ENCODE measurements at places on chromosomes 1 and 21.

GRCh38 chr1:192529031-192529755 is 46.4 kb upstream of the RGS1 start:
- no peak for DNase-seq

DNA sequence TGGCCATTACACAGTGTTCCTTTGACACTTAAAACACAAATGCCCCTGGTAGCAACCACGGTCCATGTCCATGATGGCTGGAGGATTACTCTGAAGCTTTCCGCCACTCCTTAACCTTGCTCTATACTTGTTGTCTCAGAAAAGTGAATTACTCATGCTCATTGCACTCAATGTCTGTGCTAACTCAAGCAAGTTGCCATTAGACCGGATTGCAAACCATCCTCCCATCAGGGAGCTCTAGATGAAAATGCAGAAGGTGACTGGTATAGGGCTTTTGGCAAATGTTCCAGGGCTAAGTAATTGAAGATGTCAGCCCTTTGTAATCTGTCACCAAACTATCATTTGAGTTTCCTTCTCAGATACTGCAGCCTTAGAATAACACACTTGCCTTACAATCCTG is 1288.3 kb upstream of the B3GALT2 start:
- DNase-seq = no peak

- no peak for DNase-seq
These were observed 28.8 kb downstream of the PIK3C2B start for GRCh38 chr1:204465546-204466415.

DNA sequence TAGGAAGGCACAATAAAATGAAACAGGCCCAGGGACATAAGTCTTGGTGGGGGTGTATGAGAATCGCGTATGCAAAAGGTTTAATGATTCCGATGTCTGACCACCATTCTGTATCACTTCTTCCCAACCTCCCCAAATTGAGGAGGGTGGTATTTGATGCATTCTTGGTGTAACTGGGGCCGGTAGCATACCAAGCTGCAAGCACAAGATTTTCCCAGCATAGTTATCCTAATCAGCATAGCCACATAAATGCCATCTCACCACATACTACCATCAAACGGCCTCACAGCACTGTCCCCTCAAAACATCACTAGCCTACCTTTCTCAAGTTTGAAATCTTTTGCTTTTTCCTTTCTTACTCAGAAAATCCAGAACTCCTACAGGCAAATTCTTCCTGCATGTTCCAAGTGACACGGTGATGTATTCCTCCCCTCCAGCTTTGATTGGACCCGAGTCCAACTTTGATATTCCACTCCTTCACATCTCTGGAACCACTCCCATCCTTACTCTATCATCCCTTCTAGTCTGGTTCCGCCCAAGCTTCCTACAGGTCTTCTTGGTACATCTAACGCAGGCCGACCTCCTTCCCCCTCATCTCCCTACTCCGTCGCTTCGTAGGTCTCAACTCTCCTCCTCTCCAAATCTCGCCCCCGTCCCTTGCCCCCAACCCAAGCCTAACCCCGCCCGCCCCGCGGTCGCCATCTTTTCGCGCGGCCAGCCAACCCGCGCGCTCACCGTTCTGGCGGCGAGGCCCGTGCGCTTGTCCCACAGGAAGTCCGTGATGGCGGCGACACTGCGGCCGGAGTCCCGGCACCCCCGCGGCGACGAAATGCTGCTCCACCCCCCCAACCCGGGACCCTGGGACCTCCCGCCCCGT is 600 bp downstream of the CLK2 start:
- DNase-seq = peak; percentile 64

- no peak for DNase-seq
These were observed 5.1 kb downstream of the KRTAP22-1 start for GRCh38 chr21:30605968-30606367.

- no peak for DNase-seq
These were observed 160.2 kb downstream of the NTMT2 start for GRCh38 chr1:170305777-170306512.

- no peak for DNase-seq
These were observed 22.8 kb downstream of the HFM1 start for GRCh38 chr1:91381844-91382243.

GRCh38 chr1:30325085-30325935 is 398.1 kb downstream of the MATN1 start:
- DNase-seq = no peak

- DNase-seq = no peak
These were observed 310.9 kb downstream of the NTNG1 start for GRCh38 chr1:107451715-107452114.

GRCh38 chr1:194071205-194071604 is 884.8 kb upstream of the B3GALT2 start:
- DNase-seq = no peak

DNA sequence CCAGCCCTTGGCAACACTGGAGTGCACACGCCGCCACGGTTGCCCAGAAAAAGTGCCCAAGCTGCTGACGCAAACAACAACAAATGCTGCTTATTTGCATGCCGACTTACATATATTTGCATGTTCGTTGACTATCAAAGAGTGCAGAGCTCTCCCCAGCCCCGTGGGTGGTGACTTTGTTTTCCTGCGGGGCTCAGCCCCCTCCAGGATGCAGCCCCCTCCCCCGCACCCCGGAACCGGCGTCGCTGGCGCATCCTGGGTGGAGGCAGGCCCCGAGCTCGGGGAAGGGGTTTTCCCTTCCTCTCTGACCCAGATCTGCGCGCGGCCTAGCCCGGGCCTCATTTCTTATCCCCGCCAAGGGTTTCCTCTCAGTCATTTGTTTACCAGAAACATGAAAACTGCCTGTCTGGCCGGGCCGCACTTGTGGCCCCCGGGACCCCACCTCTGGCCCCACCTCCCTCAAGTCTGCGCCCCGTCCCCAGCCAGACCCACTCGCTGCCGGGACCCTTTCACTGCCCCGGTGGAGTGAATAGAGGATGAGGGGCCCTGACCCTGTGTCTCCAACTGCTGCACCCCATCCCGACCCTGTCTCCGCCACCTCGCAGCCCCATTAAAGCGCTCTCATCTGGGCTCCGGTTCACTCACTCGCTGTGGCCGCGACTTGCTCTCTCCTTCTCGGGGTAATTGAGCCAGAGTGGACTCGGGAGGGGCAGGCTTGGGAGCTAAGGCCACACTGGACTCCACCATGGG is 5.5 kb downstream of the TNFRSF25 start:
- peak; percentile 76 for DNase-seq

GRCh38 chr1:92219028-92219427 is 1.3 kb downstream of the C1orf146 start:
- DNase-seq = no peak

DNA sequence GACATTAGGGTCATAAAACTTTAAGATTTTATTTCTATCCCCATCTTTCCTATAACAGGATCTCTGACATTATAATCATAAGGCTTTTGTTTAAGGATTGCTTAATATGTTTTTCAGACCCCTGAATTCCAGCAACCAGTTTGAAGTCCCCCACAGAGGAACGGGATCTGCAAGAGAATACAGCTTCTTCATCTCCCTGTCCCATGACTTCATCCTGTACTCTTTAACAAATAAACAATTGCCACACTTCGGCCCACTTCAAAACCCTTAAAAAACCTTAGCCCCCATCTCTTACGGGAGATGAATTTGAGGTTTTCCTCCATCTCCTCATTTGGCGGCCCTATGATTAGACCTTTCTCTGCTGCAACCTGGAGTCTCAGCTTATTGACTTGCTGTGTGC is 35.8 kb downstream of the TESK2 start:
- DNase-seq = no peak

GRCh38 chr1:71668065-71668464 is 587.2 kb upstream of the ZRANB2 start:
- DNase-seq = no peak

GRCh38 chr1:25186161-25187007 is 45.9 kb downstream of the SYF2 start:
- DNase-seq = no peak

GRCh38 chr1:18840145-18840544 is 19.3 kb downstream of the TAS1R2 start:
- no peak for DNase-seq

- peak; percentile 52 for DNase-seq
These were observed 182.2 kb downstream of the DHRS3 start for GRCh38 chr1:12435639-12436344.

DNA sequence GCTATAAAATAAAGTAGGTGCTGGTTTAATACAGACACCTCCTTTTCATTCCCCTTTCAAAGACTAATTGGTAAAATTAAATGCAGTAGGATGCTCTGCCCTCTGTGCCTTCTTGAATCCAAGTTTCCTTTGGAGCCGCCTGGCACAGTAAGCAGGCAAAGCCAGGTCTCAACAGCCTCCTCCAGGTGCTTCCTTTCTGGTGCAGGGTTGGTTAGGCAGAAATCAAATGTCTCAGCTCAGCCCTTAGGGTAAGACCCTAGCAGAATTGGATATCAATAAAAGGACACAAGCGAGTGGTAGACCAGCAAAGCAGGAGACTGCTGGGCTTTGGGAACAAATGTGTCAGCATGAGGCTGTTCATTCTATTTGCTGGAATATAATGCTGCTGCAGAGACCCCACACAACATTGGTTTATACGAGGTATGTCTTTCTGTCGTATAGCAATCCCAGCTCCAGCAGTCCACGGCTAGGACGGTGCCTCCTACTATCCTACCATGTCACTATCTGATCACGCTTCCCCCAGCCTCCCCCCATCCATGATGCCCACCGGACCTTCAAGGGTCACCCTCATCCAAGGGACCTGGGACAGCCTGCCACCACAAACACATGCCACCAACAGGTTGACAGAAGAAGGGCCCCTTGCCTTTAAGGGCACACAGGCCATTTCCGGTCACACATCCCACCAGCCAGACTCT is 58.4 kb downstream of the CAPN2 start:
- DNase-seq = no peak

GRCh38 chr1:210814382-210815123 is 319.4 kb downstream of the KCNH1 start:
- no peak for DNase-seq

GRCh38 chr21:28636752-28637691 is 355.7 kb downstream of the LTN1 start:
- DNase-seq = no peak

DNA sequence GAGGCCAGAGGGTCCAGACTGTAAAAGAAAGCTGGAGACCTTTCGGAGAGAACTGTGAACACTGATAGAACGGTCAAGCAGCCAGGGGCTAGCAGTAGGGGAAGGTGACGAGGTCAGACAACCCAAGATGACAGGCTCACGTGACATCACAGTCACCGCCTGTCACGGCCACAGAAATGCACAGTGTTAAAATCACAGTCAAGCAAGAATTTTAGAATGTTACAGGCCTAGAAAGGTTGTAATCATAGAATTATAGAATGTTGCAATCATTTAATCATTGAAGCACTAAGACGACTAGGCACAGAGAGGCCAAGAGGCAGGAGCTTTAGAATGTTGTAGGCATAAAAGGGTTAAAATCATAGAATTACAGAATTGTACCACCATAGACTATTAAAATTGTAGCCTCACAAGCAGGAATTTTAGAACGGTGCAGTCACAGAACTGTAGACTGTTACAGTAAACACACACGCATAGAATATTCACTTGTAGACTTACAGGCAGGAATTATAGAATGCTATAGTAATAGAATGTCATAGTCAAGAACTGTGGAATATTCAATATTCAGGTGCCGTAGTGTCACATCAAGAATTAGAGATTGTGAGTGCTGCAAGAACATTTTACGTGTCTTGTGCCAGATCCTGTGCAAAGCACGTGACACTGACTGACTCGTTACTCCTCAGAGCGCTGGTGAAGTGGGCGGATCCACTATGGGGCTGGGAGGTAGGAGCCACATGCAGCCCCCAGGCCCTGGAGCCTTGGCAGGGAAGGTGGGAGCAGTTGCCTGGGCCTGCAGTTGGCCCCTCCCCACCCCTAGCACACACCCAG is 118.1 kb downstream of the EPHB2 start:
- no peak for DNase-seq

- DNase-seq = no peak
These were observed 119.2 kb downstream of the ITSN1 start for GRCh38 chr21:33761441-33762036.

DNA sequence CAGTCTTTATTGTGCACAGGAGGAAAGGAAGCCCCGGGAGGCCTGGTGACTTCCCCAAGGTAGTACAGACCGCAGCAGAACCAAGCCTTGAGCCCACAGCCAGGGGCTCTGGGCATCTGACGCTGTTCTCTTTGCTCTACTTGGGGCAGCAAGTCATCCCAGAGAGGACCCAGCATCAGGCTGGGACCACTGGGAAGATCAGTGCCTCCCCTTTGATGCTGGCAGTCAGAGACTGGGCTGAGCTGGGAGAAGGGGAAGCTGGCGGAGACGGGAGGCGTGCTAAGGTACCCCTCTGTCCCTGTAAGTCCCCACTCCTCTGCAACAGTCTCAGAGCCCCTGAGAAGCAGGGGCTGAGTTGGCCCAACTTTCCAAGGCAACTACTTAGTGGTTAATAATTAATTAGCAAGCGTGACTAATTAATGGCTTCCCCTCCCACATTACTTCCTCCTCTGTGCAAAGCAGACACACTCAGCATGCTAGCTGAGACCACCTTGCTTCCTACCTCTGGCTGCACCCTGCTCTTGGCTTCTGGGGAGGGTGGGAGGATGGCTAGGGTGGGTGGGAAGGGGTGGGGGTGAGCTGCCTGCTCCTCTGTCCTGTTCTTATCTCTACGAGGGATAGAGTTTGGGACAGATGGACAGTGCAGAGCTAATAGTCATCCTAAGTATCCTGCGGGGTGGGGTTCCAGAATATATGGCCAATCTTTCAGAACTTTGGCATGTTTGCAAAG is 1.3 kb downstream of the INAVA start:
- DNase-seq = no peak

DNA sequence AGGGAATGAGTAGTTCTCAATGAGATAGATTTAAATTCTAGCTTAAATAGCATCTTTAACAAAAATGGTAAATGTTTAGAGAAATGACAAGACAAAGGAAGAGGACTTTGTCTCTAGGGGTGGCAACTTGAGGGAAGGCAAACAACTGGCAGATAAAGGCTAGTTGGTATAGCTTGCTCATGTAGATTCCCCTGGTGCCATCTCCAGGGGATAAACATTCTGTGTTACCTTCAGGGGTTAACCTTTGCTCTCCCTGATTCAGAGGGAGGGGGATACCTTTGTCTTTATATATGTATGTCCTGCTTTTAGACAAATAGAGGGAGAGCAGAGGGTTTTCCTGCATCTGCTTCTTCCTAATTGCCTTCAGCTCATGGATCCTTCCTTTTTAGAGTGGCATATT is 153.7 kb upstream of the L1TD1 start:
- no peak for DNase-seq

GRCh38 chr21:14259747-14260146 is 43.8 kb downstream of the RBM11 start:
- no peak for DNase-seq

DNA sequence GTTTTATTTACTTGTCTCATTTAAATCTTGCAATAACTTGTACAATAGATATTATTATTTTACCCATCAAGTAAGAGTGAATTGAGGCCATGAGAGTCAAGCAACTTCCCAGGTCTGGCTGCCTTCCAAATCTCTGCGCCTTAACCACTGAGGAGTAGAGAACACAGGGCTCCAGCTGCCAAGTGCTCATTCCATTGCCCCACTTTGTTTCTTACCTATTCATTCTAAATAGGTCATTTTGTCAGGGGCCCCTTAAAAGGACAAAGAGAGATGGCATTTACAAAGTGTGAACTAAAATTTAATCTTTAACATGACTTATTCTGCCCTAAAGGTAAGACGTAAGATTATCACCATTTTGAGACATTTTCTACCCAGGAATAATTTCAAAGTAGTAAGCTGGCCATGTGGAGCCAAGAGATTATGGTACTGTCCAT is 3.5 kb downstream of the PPP1R15B start:
- no peak for DNase-seq
